ENCODE measurements at places on chromosomes 4 and X.

- no peak for DNase-seq
Observed at GRCh38 chrX:64169988-64170387, 35.5 kb downstream of the AMER1 start.

GRCh38 chrX:127879585-127879984, 172.6 kb downstream of the ACTRT1 start:
- no peak for DNase-seq

DNA sequence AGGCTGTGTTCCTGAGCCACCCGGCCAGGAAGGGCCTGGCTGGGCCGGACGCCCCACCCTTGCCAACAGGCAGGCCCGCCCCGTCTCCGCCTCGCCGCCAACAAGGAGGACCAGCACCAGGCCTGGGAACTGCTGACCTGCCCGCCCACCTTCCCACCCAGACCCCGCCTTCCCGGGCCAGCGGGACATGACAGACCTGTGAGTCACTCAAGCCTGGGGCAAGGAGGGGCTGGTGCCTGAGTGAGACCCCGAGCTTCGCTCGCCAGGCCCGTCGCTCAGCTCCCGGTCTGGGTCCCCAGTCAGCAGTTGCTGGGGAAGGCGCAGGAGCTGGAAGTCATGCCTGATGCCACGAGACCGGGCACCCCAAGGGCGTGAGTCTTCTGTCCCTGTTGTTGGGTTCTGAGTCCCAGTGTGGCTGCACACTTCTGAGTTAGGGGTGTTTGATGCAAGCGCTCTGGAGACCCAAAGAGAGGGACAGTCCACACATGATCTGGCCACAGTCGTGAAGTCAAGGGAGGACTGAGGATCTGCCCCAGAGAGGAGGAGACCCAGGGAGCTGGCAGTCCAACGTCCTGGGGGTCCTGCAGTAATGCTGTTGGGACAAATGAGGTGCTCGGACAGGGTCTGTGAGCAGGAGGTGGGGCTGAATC, at the start of gene DNASE1L1:
Gene DNASE1L1 (minus strand): TSS at position 33 of the 650 bp plus-strand sequence. CDS start 3,686 bp downstream, outside the sequence.
- no peak for DNase-seq

DNA sequence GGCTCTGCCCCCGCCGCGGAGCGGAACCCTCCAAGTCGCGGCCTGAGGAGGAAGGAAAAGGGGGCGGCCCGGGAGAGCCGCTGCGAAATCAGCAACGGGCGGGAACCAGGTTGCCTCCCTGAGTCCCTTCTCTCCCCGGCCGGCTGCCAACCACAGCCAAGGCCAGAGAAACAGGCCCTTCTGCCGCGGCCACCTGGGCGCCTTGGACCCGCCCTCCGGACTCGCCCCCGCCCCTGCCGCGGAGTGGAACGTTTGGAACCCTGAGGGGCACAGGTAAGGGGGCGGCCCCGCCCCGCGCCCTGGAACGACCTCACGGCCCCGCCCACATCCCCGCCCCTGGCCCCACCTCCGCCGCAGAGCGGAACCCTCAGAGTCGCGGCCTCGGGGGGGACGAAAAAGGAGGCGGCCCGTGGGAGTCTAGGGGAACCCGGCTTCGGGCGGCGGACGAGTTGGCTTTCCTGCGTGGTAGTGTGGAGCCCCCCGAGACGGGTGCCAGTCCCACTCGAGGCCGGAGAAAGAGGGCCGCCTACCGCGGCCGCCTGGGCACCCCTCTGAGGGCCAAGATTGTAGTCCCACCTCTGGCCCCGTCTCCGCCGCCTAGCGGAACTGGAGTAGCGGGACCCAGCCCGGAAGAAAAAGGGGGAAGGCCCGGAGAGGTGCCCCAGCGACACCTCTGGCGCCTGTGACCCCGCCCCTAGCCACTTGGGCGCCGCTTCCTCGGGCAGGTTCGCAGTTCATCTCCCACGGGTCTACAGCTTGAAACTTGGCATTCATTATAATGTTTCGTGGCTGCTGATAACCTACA, 669 bp upstream of the PHKA2 start:
- peak; percentile 44 for DNase-seq

DNA sequence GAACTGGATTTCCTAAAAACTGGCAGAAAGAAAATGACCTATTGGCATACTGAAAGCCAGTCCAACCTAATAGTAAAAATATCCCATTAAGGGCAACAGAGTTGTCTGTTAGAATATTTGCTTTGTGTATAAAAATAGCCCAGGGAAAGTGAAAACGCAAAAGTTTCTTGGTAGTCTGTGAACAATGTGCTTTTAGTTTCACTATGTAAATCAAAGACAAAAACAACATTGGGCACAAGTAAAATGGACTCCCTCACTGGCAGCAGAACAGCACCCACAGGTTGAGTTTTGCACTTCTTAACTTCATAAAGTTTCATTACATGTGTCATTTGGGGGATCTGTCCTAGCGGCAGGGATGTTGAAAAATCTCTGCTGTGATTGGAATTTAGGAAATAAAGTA, 4.3 kb upstream of the FGG start:
- DNase-seq = no peak

DNA sequence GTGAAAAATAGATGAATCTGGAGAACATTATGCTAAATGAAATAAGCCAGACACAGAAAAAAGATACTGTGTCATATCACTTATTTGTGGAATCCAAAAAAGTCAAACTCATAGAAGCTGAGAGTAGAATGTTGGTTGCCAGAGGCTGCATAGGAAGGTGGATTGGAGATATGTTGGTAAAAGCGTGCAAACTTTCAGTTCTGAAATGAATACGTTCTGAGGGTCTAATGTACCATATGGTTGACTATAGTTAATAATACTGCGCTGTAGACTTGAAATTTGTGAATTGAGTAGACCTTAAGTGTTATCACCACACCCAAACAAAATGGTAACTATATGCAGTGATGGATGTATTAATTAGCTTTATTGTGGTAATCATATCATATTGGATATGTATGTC, 45.0 kb upstream of the UPRT start:
- no peak for DNase-seq

DNA sequence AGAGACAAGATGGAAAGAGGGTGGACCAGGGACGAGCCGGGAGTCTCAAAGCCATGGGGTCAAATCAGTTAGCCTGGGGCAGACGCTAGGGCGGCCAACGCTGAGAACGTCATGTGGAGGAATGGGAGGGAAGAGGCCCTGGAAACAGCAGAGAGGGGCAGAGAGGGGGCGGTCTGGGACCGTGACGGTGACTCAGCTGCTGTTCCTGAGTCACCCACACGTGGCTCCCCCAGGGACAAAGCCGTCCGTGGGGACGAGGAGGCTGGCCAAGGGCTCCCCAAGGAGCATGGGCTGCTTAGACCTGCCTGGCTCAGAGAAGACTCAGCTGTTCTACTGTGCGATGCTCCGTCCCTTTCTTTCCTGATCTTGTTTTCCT, 108.4 kb upstream of the LRPAP1 start:
- no peak for DNase-seq

DNA sequence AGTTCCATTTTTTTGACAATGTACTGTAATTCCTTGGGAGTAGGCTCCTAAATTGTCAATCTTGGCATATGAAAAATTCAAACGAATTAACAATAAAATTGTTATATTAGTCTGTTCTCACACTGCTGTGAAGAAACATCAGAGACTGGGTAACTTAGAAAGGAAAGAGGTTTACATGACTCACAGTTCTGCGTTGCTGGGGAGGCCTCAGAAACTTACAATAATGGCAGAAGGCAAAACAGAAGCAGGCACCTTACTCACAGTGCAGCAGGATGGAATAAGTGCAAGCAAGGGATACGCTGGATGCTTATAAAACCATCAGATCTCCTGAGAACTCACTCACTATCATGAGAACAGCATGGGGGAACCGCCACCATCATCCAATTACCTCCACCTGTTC, 246.4 kb upstream of the TRAM1L1 start:
- DNase-seq = no peak

DNA sequence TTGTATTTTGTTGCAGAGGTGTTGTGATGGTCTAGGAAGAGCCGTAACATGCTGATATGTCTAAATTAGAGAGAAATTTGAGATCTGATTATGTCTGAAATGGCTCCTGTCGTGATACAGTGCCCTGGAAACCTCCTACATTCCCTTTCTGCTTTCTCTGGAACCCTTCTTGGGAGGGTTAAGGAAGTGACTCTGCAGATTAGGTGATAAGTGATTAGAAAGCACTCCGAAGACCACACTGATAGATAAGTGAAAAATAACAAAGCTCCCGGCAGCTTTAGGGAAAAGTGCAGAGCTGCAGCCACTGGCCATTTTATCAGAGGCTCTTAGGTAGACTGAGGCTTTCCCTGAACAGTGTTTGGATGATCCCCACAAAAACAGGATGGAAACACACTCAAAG, 110.6 kb downstream of the MGST2 start:
- no peak for DNase-seq

GRCh38 chrX:16185725-16186136, 18.4 kb downstream of the MAGEB17 start:
- no peak for DNase-seq

DNA sequence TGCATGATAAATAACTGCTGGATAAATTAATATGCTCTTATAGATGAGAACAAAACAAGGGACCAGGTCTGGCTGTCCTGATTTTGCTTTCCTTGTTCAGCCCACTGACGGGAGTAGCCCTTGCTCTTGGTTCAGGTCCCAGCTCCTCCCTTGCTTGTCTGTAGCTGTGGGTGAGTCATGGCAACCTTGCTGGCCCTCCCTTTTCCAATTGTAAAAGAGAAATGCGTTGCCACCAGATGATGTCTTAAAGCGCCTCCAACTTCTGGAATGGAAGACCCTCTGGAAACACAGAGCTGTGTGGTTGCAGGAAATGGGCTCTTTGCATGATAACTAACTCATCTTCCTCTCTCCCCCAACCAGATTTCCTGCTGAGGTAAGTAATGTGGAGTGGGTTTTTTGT, 171.4 kb downstream of the AASDH start:
- peak; percentile 70 for DNase-seq

DNA sequence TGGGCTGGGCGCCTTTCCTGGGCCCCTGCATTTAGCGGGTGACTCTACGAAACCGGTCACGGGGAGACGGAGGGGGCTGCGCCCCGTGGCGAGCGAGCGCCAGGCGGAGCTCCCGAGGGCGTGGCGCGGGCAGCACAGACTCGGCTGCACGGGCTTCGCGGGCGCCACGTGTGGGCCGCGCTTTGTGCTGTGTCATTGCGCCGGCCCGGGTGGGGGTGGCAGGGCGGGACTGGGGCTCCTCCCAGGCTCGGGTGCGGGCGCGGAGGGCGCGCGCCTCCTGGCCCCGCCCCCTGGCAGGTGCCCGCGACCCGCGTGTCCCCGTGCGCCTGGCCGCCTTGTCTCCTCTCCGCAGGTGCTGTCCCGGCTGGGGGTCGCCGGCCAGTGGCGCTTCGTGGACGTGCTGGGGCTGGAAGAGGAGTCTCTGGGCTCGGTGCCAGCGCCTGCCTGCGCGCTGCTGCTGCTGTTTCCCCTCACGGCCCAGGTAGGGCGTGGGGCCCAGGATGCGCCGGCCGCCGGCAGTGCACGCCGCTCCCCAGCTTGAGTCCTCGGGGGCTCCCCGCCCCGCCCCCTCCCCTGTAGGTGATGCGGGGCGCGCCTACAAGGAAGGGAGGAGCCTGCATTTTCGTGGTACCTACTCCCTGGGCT, 651 bp downstream of the UCHL1 start:
- DNase-seq = peak; percentile 29

DNA sequence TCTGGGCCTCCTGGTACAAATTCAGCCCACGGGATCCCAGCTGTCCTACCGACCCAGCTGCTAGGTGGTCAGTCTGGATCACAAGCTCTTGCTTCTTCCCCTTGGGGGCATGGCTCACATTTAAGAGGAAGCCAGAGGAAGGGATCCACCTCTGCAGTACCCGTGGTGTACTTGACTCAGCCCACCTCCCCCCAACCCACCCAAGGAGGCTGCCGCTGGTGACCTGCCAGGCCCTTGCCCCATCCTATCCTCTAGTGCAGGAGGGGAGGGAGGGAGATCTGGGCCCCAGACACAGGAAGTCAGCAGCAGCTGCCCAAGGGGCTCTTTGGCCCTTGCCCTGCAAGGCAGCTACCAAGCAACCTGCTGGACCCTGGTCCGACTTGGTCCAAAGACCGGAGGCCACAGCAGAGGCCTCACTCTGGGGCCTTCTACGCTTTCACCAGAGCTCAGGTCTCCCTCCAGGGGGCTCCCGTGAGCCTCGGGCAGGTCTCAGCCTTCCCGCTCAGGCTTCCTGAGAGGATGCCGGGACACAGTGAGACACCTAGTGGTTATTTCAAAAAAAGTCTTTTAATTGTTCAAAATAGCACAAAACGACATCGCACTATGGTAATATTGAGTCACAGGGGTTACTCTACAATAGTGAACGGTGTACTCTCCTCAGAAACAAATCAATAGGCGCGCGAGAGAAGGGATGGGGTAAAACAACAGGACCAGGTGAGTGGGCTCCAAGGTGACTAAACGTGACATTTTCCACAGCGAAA, 2.7 kb upstream of the RENBP start:
- peak; percentile 44 for DNase-seq

DNA sequence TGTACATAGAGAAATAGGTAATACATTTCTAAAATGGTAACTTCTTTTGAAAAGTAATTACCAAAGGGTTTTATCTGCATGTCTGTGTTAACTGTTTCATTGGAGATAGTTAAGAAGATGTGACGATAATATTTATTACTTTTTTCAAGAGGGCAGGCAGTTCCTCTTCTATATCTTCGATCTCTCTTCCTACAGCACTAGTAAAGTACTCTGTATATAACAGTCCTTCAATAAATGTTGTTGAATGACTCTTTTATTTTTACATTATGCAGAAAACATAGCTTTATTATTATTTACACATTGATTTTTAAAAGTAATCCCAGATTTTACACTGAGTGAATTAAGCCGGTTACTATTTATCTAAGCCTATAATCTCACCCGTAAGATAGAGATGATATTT, 51.8 kb downstream of the TMPRSS11E start:
- no peak for DNase-seq
